HEK293T (cell line): ENCODE measurements at places on chromosomes 12 and 14.

DNA sequence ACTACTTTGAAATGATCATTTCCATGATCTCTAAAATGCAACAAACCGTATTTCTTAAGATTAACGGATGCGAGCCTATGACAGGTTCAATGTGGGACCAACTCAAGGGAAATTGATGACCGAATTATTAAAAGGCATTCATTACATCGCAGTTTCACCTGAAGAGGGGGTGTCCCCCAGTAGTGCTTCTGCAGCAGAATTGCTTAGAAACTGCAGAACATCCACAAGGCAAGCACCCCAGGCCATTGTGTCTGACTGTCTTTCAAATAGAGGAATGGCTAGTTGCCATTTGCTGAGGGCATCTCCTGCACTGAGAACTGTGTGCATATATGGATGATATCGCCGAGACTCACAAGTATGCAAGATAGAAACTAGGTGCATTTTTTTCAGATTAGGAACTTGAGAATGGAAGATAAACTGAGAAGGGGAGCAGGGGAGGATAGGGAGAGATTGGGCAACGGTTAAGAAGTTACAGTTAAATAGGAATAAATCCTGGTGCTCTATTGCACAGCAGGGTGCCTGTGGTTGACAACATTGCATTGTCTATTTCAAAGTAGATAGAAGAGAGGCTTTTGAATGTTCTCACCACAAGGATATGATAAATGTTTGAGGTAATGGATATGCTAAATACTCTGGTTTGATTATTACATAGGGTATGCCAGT is 234.3 kb upstream of the PLEKHG7 start:
- no peak for DNase-seq

DNA sequence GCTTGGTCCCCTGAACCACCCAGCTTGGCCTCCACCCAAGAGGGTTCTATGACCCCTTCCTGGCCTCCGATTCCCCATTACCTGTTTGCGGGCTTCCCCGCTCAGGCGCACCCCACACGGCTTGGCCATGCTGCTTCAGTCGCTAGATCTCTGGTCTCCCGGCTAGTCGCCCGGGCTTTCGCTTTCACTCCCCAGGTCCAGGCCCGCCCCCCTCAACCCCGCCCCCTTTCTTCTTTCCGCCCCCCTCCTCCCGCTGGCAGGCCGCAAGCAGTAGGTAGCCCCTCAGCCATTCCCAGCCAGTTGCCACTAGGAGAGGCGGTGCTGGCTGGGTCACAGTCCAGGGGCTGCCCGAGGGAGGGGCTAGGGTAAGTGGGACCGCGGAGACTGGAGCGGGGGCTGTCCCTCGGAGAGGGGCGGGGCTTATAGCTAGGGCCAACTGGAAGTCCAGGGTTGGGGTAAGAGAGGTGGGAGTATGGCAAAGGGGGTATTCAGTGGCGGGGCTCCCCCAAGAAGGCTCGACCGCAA is at the start of gene PSME2:
PSME2 (minus strand) TSS at position 158 of the 525 bp plus-strand sequence; CDS start at position 129, 29 bp downstream.
- DNase-seq, result peak; percentile 93

GRCh38 chr12:53701518-53702264 is 25.6 kb downstream of the CALCOCO1 start:
- peak; percentile 77 for DNase-seq

DNA sequence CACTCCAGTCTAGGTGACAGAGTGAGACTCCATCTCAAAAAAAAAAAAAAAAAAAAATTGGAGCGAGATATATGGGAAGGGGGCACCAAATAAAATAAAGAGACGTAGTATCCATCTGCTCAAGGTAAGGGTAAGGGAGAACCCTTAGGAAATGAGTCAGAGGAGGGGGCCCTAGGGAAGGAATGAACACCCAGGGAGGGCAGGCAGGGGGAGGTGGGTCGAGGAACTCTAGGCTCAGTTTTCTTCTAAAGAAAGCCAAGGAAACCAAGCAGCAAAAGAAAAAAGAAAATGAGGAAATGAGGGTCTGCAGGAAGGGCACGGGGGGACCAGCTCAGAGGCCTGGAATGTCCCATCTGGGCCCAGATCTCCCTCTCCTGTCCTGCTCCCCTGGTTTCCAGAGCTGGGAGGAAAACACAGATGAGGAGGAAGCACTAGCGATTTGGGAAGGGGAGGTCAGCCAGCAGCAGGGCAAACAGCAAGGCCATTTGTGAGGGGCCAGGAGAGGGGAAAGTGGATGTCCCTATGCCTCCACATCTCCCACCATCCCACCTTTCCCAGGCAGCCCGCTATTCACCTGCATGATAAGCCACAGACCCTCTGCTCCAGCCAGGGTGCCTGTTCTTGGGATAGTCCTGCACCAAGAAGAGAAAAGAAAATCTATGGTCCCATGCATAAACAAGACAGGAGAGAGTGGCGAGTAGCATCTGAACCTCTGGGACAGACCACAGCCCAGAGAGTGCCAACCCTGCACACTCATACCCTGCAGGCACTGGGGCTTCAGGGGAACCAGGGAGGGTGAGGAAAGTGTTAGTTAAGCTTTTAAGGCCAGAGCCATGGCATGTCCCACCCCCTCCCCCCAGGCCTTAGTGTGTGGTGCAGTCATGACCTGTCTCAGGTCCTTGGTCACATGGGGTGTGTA is 11.9 kb downstream of the SPRYD3 start:
- no peak for DNase-seq

DNA sequence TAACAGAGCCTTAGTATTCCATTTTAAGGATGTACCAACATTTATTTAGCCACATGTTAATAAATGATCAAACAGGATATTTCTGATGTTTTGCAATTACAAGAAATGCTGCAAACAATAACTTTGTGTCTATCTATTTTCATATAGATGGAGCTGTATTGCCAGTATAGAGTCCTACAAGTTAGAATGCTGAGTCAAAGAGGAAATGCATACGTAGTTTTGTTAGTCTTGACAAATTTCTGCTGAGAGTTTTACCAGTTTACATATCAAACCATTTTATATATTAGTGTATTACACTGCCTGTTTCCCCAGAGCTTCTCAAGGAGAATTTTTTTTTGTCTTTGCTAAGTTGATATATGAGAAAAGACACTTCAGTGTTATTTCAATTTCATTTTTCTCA is 541.7 kb downstream of the SLC16A7 start:
- no peak for DNase-seq

DNA sequence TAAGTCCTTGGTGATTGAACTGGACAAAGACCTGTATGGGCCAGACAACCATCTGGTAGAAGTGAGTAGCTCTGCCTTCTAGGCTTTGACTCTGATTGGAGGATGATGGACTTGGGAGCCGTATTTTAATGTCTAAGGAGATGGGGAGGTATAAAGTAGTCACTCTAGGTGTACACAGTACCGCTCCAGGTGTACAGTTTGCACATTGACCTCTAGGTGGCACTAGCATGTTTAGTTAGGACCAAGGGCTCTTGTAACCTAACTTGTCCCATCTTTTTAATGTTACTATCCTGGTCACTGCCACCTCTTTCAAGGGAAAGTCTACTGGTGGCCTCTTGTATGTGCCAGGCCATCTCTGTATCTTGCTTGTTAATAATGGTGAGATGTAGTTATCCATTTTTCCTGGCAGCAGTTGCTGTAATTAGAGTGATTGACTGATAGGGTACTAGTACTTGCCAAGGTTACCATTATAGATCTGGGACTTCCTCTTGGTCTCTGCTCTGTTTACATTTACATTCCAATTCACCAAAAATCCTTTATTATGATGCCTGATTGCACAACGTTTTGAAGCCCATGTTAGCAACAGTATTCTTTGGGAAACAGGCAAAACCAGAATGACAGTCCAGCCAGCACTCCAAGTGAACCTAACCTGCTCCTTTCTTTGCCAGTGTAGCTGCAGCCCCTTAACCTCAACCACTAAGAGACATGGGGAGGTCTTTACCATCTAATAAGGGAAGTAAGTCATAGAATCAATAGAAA is 3.6 kb downstream of the SMARCD1 start:
- DNase-seq, result peak; percentile 59

DNA sequence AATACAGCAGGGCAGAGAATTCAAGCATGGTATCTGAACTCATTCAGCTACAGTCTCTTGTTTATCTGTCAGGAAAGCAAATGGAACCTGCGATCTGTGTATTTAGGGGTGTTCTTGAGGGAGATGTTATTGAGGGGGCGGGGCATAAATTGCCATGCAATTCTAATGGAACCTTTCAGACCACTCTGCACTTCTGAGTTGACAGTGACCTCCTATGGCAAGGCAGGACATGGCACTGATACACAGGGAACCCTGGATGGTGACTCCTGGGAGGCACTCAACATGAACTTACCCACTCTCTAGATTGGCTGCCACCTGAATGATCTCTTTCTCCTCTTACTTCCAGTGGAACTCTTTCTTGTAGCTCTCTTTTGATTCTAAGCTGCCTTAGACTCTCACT is 787.3 kb downstream of the VRK1 start:
- no peak for DNase-seq

- DNase-seq, result no peak
These were observed 287.1 kb upstream of the G2E3 start for GRCh38 chr14:30271811-30272323.

GRCh38 chr14:75865531-75865930 is 116.3 kb downstream of the TGFB3 start:
- DNase-seq, result no peak
